Stimulated activated CD4-positive, alpha-beta T cell treated with anti-CD3 and anti-CD28 coated beads, Interleukin-1b, Interleukin-23, amount 100 ng/mL, for 1 hour (primary cell): ENCODE measurements at places on chromosomes 6 and 20.
A peak's percentile ranks its signal among the peaks of the same experiment; 100 is the strongest.

- peak; percentile 66 for DNase-seq
These were observed 502.2 kb upstream of the JARID2 start for GRCh38 chr6:14743474-14744211.

DNA sequence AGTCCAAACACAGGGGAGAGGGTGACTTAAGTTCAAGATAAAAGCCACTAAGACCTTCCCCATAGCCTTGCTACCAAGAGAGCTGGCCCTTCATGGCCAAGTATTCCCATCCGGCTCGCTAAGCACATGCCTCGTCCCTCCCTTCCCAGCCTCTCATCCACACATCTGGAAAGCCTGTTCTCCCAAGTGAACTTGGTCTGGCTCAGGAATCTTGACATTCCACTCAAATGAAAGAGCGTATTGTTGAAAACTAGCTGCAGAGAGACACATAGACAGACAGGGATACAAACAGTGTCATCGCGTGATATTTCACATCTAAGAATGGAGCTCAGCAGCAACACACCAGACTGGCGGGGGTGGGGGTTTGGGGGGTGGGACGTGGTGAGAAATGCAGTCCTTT is 182.8 kb upstream of the FOXQ1 start:
- no peak for DNase-seq

GRCh38 chr6:85676086-85676729 is 33.5 kb upstream of the SYNCRIP start:
- no peak for DNase-seq

GRCh38 chr6:116287689-116288282 is 8.1 kb upstream of the TSPYL1 start:
- DNase-seq: no peak

GRCh38 chr6:169326067-169326799 is 72.6 kb upstream of the THBS2 start:
- no peak for DNase-seq
